CD4-positive, alpha-beta T cell treated with Interleukin-6 at 100 ng/mL for 8 hours (primary cell): ENCODE measurements at places on chromosomes 6 and 20.

- no peak for DNase-seq
These were observed 7.6 kb upstream of the ITCH start for GRCh38 chr20:34355427-34355826.

DNA sequence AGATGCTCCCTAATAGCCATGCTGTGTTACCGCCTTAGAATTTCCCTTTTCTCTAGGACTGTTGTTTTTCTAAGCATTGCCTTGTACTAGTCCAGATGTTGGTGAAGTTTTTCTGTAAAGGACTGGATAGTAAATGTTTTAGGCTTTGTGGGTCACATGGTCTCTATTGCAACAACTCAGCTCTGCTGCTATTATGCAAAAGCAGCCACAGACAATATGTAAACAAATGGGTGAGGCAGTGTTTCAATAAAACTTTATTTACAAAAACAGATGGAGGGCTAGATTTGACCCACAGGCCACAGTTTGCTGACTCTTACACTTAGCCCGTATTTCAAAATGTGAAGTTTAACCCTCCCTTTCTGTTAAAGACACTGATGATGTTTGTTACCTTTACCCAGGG, 207.6 kb upstream of the MYLIP start:
- no peak for DNase-seq

GRCh38 chr20:61937146-61937962, 128.3 kb downstream of the TAF4 start:
- no peak for DNase-seq

DNA sequence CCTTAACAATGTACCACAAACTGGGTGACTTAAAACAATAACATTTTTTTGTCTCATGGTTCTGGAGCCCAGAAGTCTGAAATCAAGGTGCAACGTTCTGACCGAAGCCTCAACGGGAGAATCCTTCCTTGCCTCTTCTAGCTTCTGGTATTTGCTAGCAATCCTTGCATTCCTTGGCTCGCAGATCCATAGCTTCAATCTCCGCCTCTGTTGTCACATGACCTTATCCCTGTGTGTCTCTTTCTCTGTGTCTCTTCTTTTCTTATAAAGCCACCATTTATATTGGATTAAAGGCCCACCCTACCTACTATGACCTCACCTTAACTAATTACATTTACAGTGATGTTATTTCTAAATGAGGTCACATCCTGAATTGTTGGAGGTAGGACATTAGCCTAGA, 37.2 kb upstream of the DOK5 start:
- DNase-seq: no peak

GRCh38 chr6:149060300-149060984, 257.1 kb upstream of the TAB2 start:
- DNase-seq: peak; percentile 57

DNA sequence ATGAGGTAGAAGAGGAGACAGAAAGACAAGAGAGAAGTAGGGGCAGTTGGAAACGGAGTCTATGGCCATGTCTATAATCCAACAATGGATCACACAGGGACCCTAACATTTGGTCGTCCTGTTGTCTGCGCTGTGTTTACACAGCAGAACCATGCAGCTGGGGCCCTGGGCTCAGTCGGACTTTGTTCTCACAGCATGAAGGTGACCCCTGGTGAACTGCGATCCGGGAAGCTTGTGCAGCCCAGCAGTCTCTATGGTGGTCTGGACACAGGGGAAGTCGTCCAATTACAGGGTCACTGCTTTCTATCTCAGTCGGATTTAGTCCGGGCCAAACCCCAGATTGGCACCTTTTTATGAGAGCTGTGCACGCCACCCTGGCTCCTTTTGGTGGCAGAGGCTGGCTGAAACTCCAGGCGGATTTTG, 153.6 kb downstream of the FOXA2 start:
- DNase-seq: no peak

- no peak for DNase-seq
These were observed 246.6 kb downstream of the TBXT start for GRCh38 chr6:165920896-165921671.

- DNase-seq: no peak
These were observed 74.5 kb downstream of the PTPN1 start for GRCh38 chr20:50584687-50585086.

GRCh38 chr6:8114956-8115355, 12.6 kb upstream of the EEF1E1 start:
- no peak for DNase-seq

DNA sequence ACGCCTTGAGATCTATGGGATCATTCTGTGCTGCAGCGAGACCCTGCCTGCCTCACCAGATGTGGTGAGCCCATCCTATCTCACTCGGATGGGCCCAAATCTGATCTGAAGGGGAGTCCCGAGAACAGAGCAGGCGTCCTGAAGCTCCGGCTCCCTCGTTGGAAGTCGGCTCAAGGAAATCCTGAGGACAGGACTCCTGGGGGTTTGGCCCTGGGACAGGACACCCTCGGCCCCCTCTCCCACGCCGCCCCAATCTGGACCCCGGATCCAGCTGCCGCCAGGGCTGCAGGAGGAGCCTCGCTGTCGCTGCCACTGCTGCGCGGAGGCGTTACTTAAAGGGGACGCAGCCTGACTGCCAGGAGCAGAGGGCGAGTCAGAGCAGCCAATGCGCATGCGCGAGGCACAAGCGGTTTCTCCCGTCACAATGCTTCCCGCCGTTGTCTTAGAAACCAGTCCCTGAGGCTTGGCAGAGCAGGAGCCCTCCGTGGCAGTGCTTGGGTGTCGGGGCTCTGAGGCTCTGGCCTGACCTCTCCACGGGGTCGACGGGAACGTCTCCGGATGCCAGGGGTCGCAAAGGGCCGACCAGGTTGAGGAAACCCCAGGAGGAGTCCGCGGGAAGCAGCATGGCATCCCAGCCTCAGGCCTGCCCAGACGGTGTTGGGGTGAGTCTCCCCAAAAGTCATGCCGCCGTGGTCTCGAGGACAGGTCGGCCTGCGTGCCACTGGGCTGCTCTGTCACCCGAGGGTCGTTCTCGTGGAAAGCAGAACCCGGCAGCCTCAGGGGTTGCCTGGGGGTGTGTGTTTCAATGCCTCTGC, 1567.8 kb upstream of the DEFB115 start:
- no peak for DNase-seq

DNA sequence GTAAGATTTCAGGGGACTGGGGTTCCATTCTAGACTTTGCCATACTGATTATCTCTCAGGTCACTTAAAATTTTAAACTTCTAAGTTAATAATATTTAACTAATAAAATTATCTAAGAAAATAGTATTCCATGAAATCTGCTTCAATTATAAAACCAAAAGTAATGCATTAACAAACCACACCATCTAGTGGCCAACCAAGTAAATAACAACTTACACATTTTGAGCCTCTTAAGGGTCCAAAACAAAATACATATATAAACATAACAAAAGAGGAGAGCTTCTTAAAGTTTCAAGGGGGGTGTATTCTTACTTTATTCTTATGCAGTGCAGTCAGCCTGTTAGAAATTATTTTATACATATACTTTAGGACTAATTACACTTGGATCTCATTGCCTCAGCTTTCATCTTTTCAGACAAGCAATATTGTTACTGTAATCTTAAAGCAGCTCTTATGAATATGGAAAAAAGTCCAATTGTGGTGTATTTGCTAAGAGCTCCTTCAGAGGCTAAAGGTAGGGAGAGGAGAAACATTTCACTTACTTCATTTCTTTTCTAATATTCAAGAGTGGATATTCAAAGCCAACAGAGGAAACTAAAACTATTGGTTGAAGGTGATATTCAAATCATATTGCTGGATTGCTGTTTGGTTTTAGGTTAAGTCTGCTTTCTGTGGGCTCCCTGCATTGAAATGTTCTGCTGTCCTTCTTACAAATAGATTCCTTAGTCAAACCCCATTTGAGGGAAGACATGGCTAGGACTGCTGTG, 199.7 kb upstream of the SIM1 start:
- peak; percentile 31 for DNase-seq

- no peak for DNase-seq
These were observed 109.9 kb downstream of the MAP3K4 start for GRCh38 chr6:161101517-161101916.

DNA sequence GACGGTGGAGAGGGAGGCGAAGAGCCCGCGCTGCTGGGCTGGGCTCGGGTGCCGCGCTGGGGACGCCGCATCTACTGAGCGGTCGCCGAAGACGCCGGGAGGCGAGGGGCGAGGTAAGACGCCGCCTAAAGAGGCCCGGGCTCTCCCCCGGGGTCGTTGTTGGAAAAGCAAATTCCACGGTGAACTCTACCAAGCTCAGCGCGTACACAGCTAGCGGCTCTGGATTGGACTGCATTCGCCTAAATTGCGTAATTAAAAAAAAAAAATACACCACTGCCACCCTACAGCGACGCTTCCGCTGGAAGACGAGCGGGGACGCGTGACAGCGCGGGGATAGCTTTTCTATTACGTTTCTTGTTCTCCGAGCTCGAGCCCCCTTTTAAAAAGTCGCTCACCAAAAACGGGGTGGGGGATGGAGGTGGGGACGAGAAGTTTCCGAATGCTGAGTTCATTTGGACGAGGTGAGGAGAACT, 92.0 kb upstream of the PRDM1 start:
- peak; percentile 53 for DNase-seq

- no peak for DNase-seq
These were observed 17.8 kb downstream of the HLA-B start for GRCh38 chr6:31339210-31339609.

- DNase-seq: no peak
These were observed 12.7 kb downstream of the RRP36 start for GRCh38 chr6:43034190-43034525.

GRCh38 chr6:31466466-31466865, 31.5 kb upstream of the MICB start:
- no peak for DNase-seq

GRCh38 chr6:38137608-38138265, 318.2 kb downstream of the ZFAND3 start:
- no peak for DNase-seq

DNA sequence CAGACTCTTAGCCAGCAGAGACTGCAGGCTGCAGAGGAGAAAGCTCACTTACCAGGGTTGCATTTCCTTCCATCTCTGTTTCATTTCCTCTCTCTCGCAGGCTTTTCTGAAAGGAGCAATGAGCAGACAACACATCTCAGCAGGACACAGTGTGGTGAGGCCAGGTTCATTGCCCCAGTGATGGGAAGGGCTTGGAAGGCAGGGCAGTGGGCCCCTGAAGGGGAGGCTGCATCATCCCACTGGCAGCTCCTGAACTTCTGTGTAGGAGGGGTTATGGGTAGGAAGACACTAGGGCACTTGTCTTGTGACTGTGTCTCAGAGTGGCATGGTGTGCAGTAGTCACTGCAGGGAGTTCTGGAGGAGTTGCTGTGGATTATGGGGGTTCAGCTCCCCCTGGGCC, 246.8 kb downstream of the QKI start:
- no peak for DNase-seq

GRCh38 chr6:17429383-17430061, 36.1 kb downstream of the CAP2 start:
- DNase-seq: no peak

DNA sequence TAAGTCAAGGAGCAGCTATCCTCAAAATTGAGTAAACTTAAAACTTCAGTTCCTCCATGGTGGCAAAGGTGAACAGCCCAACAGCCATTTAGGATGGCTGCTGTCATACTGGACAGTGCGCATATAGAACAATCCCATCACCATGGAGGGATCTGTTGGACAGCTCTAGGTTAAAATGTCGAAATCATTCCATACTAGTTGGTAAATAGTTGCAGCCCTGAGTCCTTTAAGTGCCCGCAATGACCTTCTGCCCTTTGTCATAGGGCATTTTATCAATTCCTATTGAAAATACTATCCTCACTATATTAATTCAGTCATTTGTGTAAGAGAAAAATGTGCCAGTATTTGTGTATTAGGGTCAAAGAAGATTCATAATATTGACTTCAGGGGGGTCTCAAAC, 8.9 kb upstream of the ARMH2 start:
- no peak for DNase-seq

DNA sequence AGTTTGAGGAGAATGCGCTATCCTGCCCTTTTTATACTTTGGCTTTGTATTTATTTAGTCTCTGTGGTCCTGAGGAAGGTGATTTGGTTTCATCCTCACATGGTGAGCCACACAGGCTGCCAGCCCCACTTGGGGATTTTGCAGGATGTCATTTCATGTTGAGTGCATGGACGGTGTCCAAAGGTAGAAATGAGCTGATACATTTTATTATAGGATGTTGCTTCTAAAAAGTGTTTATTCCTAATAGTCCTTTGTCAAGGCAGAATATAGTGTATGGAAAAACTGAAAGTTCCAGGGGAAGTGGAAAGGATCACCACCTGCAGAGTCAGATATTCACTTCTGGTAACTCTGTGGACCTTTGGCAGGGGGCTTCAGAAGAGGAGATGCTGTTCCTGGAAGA, 434.6 kb downstream of the CD109 start:
- DNase-seq: no peak

DNA sequence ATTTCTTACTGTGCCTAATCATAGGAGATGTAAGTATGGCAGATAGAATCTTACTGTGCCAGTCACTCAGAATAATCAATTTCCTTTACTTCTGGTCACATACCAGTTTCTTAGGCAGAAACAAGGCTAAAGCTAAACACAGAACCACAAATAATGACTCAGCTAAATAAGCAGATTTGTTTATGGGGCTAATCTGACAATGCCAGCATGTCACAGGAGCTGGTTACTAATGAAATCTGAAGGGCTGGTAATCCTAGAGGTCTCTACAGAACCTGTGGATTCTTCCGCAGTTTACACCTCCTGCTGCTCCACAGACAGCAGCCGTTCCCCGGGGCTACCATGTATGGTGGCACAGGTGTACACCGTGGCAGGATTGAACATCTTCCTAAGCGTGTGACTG, 80.8 kb downstream of the LYRM4 start:
- DNase-seq: no peak

- no peak for DNase-seq
These were observed 47.9 kb downstream of the STK35 start for GRCh38 chr20:2149507-2149906.

- DNase-seq: no peak
These were observed 19.0 kb upstream of the SERINC3 start for GRCh38 chr20:44540834-44541233.

- DNase-seq: no peak
These were observed 58.0 kb downstream of the GINS1 start for GRCh38 chr20:25465243-25466135.

DNA sequence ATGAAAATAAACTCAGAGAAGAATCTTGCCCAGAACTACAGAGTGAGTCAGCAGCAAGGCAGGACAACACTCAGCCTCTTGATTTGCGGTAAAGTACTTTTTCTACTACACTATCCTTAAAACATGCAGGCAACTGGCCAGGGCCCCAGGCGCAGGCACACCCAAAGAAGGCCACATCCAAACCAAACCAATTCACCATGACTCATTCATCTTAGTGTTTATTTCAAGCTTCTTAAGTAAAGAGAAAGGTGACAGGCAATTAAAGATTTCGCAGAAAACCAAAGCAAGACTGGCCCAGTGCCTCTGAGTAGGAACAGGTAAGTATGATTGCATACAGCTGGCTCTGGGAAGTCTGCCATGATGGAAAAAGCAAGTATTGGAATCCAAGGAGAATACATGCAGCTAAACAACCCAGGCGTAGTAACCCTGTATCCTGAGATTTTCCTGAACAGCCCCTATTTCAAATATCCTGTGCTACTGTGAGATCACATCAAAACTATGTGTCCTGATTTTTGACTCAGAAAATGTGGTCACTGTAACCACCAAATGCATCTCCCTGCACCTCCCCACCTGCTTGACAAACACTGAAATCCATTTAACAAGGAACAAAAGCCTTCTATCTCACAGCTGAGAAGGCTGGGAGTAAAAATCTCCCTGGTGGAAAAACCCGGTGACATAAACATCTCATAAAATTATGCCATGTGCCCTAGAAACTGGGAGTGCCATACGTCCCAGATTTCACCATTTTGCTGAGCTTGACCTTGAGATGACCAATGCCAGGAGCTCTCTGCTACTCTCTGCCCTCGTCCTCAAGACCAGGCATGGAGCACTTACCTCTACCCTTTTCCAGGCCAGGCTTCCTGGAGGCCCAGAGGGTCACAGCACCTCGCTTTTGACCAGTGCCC, 12.4 kb downstream of the WFDC3 start:
- no peak for DNase-seq
